COR-L47 (cell line): ENCODE measurements at places on chromosomes 7 and 10.
A peak's percentile ranks its signal among the peaks of the same experiment; 100 is the strongest.

- DNase-seq = no peak
These were observed 13.2 kb downstream of the MRPS33 start for GRCh38 chr7:141001546-141001945.

DNA sequence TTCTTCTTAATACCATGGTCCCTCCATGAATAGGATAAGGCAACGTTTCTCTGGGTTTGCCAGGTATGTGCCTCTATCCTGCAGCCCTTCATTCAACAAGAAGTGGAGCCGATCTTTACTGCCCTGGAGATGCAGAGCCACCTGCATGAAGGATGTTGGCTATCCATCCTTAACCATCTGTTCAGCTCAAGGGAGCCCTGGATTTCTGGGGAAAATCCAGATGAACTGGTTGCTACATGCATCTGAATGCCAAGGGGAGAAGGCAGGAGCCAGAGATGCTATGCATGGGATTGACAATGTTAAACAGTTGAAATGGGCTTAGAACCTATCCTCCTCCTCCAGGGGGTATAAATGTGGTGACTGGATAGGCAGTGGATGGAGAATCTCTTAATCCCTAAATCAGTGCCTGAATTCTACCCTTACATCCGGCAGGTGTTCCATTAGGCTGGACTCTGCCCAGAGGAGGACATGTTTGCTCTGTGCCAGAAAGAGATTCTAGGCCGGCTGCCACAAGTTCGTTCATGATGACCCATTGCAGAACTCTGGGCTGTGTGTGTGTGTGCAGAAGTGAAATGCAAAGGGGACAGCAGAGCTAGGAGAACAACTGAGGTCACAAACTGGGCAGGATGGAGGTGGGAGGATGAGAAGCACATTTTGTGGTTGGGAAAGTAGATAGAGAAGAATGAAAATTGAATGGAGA, 15.6 kb downstream of the CPED1 start:
- DNase-seq = no peak

DNA sequence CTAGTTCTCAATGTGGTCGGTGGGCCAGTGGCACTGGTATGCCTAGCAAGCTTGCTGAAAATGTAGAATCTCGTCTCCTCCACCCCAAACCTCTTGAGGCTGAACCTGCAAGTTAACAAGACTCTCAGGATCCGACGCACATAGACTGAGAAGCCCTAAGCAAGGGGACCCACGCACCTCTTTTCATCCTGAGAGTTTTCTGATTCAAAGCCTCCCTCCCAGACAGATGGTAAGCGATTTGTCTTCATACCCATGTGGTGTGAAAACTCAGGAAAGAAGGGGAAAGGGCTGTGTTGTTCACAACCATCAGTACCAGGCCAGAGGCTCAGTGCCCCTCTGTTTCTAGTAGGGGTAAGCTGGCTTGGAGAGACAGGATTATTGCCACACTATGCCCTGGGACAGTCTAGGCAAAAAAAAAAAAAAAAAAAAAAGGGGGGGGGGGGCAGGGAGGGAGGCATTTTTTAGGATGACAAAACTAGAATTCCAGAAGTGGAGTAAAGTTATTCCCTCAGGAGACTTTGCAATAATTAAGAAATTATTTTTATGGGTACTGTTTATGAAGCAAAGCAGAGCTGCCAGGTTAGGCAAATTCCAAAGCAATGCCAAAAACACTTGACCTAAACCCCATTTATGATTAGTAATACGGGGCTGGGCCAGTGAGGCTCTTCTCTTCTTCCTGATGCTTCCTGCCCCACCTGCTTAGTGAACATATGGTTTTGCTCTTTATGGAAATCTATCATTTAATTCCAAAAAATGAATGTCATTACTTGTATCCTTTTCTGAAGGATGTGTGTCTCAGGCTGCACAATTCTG, 117.6 kb upstream of the PDLIM1 start:
- no peak for DNase-seq

DNA sequence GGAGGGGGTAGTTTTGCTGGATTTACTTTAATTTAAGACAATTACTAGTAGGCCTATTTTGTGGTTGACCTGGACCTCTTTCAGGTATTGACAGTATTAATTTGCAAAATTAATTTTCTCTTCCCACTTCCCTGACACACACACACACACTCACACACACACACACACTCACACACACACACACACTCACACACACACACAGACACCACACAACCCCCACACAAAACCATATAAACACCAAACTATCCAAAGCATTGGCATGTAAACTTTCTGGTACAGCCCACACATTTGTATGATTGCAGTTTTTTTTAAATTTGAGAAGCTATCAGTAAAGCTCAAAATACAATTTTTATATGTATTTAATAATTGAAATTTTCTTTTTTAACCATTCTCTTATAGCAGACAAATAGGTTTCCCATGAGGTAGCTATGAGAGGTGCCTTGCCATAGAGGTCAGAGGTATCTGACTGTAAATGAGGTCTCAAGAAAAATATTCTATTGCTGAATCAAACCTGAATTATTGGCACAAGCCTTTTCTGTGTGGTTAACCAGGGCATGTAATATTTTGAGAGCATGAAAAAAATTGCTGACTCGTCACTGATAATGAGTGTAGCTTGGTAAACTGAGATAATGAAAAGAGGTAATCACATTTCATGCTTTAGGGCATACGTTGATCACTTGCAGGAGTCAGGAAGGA, 306.5 kb downstream of the GATA3 start:
- DNase-seq = no peak

DNA sequence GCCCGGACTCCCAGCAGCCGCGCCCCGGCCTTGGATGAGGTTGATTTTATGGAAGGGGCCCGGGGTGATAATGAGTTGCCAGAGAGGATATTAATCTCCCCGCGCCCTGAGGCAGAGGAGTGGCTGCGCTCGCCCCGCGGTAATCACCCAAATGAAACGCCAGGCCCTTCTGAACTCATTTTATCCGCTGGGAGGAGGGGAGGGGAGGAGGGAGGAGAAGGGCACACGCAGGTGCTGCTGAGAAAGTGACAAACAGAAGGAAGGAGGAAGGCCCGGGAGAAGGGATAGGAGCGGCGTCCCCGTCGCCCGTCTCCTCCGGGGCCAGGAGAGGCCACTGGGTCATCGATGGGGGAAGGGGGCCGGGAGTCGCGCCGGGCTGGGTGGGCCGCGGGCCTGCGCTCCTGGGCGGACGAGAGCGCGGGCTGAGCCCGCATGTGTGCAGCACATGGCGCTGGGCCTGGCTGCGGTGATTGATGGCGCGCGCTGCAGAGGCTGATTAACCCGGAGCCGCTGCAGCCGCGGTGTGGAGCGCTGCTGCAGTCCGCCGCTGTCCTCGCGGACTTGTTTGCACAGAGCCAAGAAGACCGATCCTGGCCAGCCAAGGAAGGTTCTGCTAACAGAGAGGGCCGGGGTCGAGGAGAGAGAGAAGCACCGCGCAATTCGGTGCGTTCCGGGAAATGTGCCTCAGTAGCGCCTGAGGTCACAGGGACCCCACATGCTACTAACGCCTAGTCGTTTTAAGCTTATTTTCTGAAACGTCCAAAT, 6.5 kb downstream of the MNX1 start:
- no peak for DNase-seq

DNA sequence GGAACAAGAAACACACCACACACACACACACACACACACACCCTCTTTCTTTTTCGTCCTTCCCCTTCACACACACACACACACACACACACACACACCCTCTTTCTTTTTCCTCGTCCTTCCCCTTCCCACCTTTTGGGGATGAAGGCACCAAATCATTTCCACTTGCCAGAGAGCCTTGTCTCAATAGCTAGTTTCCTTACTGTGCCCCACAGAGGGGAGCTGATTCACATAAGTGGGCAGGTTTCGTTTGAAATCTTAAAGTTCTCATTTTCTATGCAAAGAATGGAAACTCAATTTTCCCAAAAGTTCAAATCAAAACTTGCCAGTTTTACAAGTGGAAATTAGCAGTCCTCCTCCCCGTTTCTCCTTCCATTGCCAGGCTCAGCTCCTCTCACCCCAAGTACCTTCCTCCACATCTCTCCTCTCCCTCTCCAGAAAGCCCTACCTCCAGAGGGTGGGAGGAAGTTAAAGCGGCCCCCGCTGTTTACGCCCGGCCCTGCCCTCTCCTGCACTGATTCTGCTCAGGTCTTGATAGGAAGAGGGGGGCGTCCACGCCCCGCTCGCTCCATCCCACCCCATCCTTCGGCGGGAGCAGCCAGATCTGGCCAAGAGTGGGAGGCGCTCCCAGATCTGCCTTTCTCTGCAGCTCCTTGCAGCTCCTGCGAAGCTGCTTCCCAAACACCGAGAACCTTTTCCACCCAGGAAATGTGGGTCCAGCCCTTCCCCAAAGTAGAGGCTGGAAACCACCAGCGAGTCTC, 1.3 kb downstream of the CTTNBP2 start:
- DNase-seq = no peak

GRCh38 chr7:97845622-97846203, 26.5 kb downstream of the ASNS start:
- DNase-seq = peak; percentile 33

DNA sequence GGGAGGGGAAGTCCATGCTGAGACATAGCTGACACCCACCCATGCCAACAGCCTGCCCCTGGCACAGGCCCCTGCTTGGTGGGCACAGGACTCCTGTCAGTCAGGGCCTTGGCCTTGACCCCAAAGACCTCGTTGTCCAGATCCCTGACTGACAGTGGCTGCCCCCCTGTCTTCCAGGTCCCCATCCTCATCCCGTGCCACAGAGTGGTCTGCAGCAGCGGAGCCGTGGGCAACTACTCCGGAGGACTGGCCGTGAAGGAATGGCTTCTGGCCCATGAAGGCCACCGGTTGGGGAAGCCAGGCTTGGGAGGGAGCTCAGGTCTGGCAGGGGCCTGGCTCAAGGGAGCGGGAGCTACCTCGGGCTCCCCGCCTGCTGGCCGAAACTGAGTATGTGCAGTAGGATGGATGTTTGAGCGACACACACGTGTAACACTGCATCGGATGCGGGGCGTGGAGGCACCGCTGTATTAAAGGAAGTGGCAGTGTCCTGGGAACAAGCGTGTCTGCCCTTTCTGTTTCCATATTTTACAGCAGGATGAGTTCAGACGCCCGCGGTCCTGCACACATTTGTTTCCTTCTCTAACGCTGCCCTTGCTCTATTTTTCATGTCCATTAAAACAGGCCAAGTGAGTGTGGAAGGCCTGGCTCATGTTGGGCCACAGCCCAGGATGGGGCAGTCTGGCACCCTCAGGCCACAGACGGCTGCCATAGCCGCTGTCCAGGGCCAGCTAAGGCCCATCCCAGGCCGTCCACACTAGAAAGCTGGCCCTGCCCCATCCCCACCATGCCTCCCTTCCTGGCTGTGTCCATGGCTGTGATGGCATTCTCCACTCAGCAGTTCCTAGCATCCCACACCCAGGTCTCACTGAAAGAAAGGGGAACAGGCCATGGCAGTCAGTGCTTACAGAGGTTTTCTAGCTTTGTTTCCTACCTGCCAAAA, 197.2 kb downstream of the EBF3 start:
- DNase-seq = no peak

DNA sequence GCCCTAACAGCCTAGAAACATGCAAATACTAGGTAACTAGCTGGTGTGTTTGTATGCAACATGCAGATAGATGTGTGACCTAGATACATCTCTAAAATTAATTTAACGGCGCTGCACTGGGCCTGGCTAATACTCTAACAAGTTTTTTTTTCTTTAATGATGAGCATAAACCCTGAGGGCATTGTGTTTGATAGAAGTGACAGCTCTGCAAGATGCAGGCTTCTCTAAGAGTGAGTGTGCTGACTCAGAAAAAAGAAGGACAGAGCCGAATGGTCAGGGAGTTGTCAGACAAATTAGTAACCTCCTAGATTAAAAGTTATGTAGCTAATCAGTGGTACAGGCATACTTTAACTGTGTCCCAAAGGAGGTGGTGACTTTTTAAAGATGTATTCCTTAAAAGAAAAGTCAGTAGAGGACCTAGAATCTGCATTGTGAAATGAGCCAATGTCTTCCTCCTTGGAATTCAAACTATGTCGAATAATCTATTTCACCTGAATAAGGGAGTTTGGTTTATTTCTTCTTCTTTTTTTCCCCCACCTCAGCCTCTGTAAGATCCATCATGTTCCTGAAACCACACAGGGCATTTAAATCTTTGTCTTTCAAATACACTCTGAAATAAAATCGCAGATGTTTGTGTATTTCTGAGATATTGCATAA, 315.1 kb downstream of the GFRA1 start:
- DNase-seq = no peak

GRCh38 chr10:35225204-35225603, 98.6 kb downstream of the CREM start:
- no peak for DNase-seq

DNA sequence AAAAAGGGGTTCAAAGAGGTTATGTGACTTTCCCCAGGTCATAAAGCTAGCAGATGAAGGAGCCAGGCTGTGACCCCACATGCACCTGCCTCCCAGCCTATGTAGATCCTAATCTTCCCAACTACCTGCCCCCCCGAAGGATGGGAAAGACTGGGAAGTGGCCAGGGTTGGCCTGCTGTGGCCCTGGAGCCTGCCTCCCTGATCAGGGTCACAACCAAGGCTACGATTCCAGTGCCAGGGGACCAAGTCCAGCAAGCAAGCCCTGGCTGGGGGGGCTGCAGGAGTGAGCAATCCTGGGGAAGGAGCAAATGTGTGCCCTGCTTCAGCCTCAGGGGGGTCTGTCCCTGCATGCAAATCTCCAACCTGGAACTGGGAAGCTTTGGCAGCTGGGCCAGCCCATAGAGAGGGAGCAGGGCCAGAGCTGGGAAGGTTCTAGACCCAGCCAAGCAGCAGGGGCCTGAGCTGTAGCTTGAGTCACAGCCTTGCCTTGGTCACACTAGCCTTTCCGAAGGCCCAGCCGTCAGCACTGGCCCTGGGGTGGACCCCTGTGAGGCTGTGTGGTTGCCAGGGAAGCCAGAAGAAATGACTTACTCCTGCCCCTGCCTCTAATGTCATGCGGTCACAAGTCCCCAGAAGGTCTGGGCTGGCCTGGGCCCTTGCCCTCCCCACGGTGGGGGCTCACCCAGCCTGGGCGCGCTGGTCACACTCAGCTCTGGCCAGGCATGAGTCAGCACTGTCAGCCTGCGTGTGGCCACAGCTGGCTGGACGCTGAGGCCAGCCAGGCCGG, 96.4 kb upstream of the ZMIZ1 start:
- DNase-seq = no peak

- DNase-seq = no peak
These were observed 130.9 kb downstream of the OAT start for GRCh38 chr10:124287791-124288190.

GRCh38 chr7:133563251-133563650, 310.4 kb downstream of the EXOC4 start:
- no peak for DNase-seq

DNA sequence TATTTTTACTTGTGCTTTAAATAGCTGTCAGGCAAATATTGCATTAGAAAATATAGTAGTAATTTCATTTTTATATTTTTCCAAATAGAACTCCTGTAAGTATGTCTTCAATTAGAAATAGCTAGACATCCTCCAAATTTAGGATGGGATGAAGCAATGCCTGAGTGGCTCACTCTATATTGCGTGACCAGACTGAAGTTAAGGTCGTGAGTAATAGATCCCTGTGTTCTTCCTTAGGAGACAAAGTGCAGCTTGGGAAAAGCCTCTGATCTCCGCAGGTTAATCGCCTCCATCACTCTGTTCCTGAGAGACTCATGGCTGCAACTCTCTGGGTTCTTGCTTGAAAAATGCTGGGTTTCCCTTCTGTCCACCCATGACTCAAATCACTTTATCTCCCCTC, 484.8 kb upstream of the ANKRD30A start:
- DNase-seq = no peak

- DNase-seq = no peak
These were observed 27.4 kb upstream of the GOLGA7B start for GRCh38 chr10:97822261-97822687.

- DNase-seq = no peak
These were observed 293.6 kb upstream of the ZNF32 start for GRCh38 chr10:43942096-43942850.

- DNase-seq = no peak
These were observed 115.1 kb downstream of the PRKCQ start for GRCh38 chr10:6464862-6465430.

- DNase-seq = no peak
These were observed 60.6 kb downstream of the LMBR1 start for GRCh38 chr7:156832195-156832877.
